Caco-2 (cell line): ENCODE measurements at places on chromosomes 12 and 14. TPM values are rescaled to one million over a fixed set of nuclear protein-coding genes. Genes with fewer than 3 reads are reported as not detected.

DNA sequence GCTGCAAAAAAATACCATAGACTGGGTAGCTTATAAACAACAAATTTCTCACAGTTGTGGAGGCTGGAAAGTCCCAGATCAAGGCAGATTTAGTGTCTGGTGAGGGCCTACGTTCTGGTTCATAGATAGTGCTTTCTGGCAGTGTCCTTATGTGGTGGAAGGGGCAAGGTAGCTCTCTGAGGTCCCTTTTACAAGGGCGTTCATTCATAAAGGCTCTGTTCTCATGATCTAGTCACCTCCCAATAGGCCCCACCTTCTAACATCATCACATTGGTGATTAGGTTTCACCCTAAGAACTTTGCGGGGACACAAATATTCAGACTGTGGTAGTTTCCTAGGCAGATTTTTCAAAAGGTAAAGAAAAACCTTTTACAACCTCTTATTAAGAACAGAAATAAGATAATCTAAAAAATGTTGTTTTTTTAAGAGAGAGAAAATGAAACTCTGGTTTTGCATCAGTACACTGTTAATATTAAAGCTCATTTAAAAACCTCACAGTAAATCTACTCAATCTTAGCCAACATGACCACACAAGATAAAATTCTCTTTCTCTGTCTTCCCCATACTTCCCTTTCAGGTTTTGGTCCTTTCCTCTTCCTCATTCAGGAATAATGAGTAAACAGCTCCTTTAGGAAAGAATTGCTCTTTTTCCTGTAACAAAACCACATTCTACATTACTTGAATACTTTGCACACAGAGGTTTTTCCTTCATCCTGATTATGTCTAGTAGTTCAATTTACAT, 117.5 kb downstream of the UNC79 start:
- no peaks in the 10 kb centered on the region for H3K4me1 ChIP-seq
- H3K36me3 ChIP-seq, result no peaks in the 10 kb centered on the region
- H3K27ac ChIP-seq, result no peak overlapping the region
- DNase-seq, result no peak

DNA sequence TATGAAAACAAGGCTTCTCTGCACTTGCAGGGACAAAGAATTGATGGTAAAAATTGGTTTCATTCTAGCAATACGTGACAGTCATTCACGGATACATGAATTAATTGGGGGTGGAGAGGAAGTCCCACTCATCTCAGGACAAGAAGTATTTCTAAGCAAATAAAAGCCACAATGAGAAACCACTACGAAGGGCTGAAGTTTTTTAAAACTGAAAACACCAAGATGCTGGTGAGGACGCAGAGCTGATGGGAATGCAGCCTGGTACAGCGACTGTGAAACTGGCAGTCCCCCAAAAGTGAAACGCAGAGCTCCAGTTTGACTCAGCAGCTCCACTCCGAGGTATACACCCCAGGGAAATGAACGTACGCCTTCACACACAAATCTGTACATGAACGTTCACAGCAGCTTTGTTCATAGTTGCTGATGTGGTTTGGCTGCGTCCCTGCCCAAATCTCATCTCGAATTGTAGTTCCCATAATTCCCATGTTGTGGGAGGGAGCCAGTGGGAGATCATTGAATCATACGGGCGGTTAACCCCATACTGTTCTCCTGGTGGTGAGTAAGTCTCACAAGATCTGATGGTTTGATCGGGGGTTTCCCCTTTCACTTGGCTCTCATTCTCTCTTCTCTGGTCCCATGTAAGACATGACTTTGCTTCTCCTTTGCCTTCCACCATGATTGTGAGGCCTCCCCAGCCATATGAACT, 89.0 kb downstream of the SCARB1 start:
- H3K27ac ChIP-seq, result no peak overlapping the region
- peaks cover 22% of the 10 kb centered on the region; the same call in 1 of the 2 replicates for H3K4me1 ChIP-seq
- H3K27me3 ChIP-seq, result no peaks in the 10 kb centered on the region
- DNase-seq, result no peak

- H3K36me3 ChIP-seq, result no peaks in the 10 kb centered on the region
- peaks cover 22% of the 10 kb centered on the region for H3K4me1 ChIP-seq
- H3K4me3 ChIP-seq, result no peak overlapping the region
- H3K27me3 ChIP-seq, result no peaks in the 10 kb centered on the region
- no peak overlapping the region for H3K27ac ChIP-seq
Measured at GRCh38 chr12:81150382-81150781, 72.5 kb downstream of the ACSS3 start.

DNA sequence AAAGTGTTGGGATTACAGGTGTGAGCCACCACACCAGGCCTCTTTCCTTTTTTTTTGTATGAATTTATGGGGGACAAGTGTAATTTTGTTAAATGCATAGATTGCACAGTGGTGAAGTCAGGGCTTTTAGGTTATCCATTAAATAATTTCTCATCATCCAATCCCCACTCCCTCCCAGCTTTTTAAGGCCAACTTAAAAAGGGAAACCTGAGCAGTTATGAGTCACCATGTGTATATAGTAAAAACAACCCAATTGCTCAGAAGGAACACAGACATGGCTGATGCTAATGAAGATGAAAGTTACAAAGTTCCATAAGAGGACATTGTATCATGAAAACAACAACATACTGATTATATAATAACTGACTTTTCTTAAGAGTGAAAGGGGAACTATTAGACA, 25.6 kb upstream of the ARID2 start:
- no peak overlapping the region for H3K27ac ChIP-seq
- H3K27me3 ChIP-seq, result no peaks in the 10 kb centered on the region
- H3K4me3 ChIP-seq, result no peak overlapping the region
- no peaks in the 10 kb centered on the region for H3K36me3 ChIP-seq

Gene USP44
- total RNA-seq, result 0.14 and 0.19 TPM in 2 replicates

Gene ERP27
- 0.98 and 1.1 TPM in 2 replicates for total RNA-seq

- no peak for DNase-seq
- H3K27me3 ChIP-seq, result no peaks in the 10 kb centered on the region
- no peak overlapping the region for H3K4me3 ChIP-seq
Measured at GRCh38 chr12:25317553-25317952, 66.8 kb upstream of the KRAS start.

DNA sequence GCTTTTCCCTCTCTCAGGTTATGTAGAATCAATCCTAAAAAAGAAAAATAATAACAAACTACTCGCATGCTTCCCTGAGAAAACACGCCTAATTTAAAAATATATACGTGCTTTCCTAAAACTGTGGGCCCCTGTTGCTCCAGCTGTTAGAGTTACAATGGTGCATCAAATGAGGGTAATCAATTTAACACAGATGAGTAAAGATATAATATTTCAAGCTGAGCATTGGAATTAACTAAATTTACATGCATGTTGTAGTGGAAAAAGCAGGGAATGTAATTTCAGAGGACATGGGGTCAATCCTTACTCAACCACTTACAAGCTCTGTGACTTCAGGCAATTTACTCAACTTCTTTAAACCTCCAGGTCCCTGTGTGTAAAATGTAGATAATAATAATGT, 22.4 kb upstream of the LGR5 start:
- H3K27ac ChIP-seq, result no peak overlapping the region
- H3K36me3 ChIP-seq, result no peaks in the 10 kb centered on the region
- H3K27me3 ChIP-seq, result no peaks in the 10 kb centered on the region
- DNase-seq, result no peak
- no peaks in the 10 kb centered on the region for H3K4me1 ChIP-seq

GRCh38 chr12:58186914-58187313, 245.5 kb downstream of the ATP23 start:
- no peak overlapping the region for H3K4me3 ChIP-seq
- no peak overlapping the region for H3K27ac ChIP-seq
- H3K4me1 ChIP-seq, result no peaks in the 10 kb centered on the region
- no peak for DNase-seq
- no peaks in the 10 kb centered on the region for H3K36me3 ChIP-seq
- H3K27me3 ChIP-seq, result no peaks in the 10 kb centered on the region

- H3K4me1 ChIP-seq, result no peaks in the 10 kb centered on the region
- DNase-seq, result no peak
- no peak overlapping the region for H3K27ac ChIP-seq
- no peaks in the 10 kb centered on the region for H3K36me3 ChIP-seq
- no peaks in the 10 kb centered on the region for H3K27me3 ChIP-seq
Measured at GRCh38 chr12:70040141-70040540, 203.1 kb upstream of the CNOT2 start.

GRCh38 chr14:98953551-98954348, 318.2 kb downstream of the BCL11B start:
- H3K4me1 ChIP-seq, result no peaks in the 10 kb centered on the region
- H3K27me3 ChIP-seq, result no peaks in the 10 kb centered on the region
- H3K27ac ChIP-seq, result no peak overlapping the region
- DNase-seq, result no peak

DNA sequence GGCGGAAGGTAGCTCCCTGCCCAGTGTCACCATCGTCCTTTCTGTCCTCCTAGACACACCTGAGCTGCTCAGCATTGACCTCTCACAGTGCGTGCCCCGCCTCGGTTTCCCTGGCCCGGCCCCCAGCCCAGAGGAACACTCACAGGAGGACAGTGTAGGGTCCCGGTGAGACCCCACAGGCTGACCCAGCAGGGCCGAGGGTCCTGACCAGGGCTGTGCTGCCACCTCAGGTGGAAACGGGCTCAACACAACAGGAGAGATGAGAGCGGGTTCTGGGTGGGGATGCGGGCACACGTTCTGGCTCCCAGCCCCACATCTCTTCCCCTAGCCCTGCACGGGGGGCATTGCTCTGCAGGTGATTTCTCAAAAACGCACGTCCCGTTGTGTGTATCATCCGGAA, 98.1 kb downstream of the PIWIL1 start:
- H3K4me1 ChIP-seq, result no peaks in the 10 kb centered on the region
- H3K4me3 ChIP-seq, result no peak overlapping the region
- no peak for DNase-seq
- no peak overlapping the region for H3K27ac ChIP-seq

DNA sequence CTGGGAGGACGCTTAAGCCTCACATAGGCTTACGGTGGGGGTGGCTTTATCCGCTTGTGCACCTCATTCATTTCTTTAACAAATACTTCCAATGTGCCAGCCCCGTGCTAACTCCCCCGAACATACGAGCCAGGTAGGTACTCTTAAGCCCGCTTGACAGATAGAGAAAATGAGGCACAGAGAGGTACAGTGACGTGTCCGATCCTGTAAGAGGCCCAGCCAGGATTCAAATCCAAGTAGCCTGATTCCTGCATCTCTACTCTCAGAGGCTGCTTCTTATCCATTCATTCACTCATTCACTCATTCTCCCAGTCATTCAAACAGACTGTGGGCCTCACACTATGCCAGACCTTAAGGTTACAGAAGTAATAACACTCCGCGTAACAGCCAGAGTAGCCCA, 477 bp downstream of the OAS3 start:
- no peak overlapping the region for H3K27ac ChIP-seq
- H3K4me3 ChIP-seq, result peak overlapping the region; percentile 55
- no peak for DNase-seq
- H3K4me1 ChIP-seq, result no peaks in the 10 kb centered on the region

- no peaks in the 10 kb centered on the region for H3K27me3 ChIP-seq
- DNase-seq, result no peak
- no peaks in the 10 kb centered on the region for H3K36me3 ChIP-seq
Measured at GRCh38 chr14:53148671-53149070, 4.5 kb downstream of the DDHD1 start.

DNA sequence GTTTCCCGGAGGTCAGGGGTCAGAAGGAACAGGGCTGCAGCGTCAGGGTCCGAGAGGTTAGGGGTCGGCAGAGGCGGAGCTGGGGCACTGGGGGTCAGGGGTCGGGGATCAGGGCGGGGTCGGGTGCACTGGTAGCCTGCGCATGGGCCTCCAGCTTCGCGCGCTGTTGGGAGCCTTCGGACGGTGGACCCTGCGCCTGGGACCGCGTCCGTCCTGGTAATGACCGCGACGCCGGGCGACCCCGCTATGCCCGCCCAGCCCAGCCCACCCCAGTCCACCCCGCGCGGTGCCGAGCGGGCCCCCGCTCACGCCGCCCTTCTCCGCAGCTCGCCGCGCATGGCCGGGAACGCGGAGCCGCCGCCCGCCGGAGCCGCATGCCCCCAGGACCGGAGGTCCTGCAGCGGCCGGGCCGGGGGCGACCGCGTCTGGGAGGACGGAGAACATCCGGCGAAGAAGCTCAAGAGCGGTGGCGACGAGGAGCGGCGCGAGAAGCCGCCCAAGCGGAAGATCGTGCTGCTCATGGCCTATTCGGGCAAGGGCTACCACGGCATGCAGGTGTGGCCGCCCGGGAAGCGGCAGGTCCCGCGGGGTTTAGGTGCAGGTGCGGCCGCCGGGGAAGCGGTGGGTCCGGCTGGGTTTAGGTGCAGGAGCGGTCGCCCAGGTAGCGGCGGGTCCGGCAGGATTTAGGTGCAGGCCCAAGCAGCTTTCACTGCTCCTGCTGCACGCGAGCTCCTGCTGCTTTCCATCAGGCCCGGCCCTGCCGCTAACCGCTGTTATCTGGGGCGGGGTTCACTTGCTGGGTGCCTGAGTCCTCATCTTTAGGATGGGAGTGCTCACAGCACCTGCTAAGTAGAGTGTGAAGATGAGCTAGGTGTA, 743 bp downstream of the PUS1 start:
- H3K4me1 ChIP-seq, result no peaks in the 10 kb centered on the region; the same call in 1 of the 2 replicates
- peak; percentile 46 for DNase-seq
- H3K27ac ChIP-seq, result peak overlapping the region; percentile 97
- peak overlapping the region; percentile 96 for H3K4me3 ChIP-seq

Gene PTHLH
- not detected in 2 replicates for total RNA-seq

Gene LRRIQ1
- total RNA-seq, result not detected in 2 replicates

Gene HOXC9
- total RNA-seq, result 2.9 and 3.1 TPM in 2 replicates

GRCh38 chr12:16034136-16034817, 123.1 kb downstream of the DERA start:
- no peaks in the 10 kb centered on the region for H3K27me3 ChIP-seq
- H3K27ac ChIP-seq, result no peak overlapping the region
- DNase-seq, result no peak
- peaks cover 24% of the 10 kb centered on the region for H3K4me1 ChIP-seq

GRCh38 chr12:11819643-11820042, 170.2 kb downstream of the ETV6 start:
- no peaks in the 10 kb centered on the region for H3K27me3 ChIP-seq
- no peak overlapping the region for H3K27ac ChIP-seq
- H3K36me3 ChIP-seq, result no peaks in the 10 kb centered on the region
- H3K4me3 ChIP-seq, result no peak overlapping the region

- H3K36me3 ChIP-seq, result no peaks in the 10 kb centered on the region
- peaks cover 34% of the 10 kb centered on the region for H3K4me1 ChIP-seq
- no peaks in the 10 kb centered on the region for H3K27me3 ChIP-seq
- H3K27ac ChIP-seq, result no peak overlapping the region
- H3K4me3 ChIP-seq, result no peak overlapping the region
- DNase-seq, result no peak
Measured at GRCh38 chr14:25095736-25096437, 45.9 kb upstream of the STXBP6 start.

Gene TRHDE
- not detected in 2 replicates for total RNA-seq

Gene C12orf54
- not detected in 2 replicates for total RNA-seq
